ENCODE measurements at places on chromosomes 5 and 9.

- H3K4me3 ChIP-seq = no peak overlapping the region
- no peak for DNase-seq
- no peaks in the 10 kb centered on the region for H3K36me3 ChIP-seq
- H3K27me3 ChIP-seq = no peaks in the 10 kb centered on the region
- H3K4me1 ChIP-seq = no peaks in the 10 kb centered on the region
Observed at GRCh38 chr9:9326749-9327148, 1286.1 kb downstream of the PTPRD start.

DNA sequence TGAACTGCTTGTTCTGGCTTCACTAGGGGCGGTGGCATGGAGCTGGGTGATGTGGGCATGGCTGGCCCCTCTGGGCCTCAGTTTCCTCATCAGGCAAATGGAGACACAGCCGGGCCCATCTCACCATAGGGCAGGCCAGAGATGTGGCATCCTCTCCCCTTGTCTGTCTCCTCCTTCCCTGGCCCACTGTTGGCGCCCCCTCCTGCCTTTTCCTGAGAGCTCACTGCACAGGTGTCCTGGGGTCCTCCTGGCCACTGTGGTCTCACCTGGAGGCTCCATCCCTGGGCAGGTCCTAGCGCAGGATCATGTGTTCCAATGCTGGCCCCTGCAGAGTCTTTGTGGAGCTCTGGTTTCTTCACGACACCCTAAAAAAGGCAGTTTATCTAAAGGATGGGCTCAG lies 53.5 kb downstream of the NEK6 start:
- no peaks in the 10 kb centered on the region for H3K27me3 ChIP-seq
- no peak overlapping the region for H3K27ac ChIP-seq
- H3K36me3 ChIP-seq = no peaks in the 10 kb centered on the region
- no peak for DNase-seq
- H3K4me3 ChIP-seq = no peak overlapping the region

GRCh38 chr9:123997665-123998277 lies 13.8 kb upstream of the LHX2 start:
- H3K27me3 ChIP-seq = peaks cover 85% of the 10 kb centered on the region
- H3K27ac ChIP-seq = no peak overlapping the region
- no peaks in the 10 kb centered on the region for H3K36me3 ChIP-seq
- peaks cover 28% of the 10 kb centered on the region for H3K4me1 ChIP-seq

- H3K4me3 ChIP-seq = no peak overlapping the region
- DNase-seq = no peak
- H3K27ac ChIP-seq = no peak overlapping the region
- H3K27me3 ChIP-seq = no peaks in the 10 kb centered on the region
Observed at GRCh38 chr9:14277244-14277643, 36.7 kb downstream of the NFIB start.

DNA sequence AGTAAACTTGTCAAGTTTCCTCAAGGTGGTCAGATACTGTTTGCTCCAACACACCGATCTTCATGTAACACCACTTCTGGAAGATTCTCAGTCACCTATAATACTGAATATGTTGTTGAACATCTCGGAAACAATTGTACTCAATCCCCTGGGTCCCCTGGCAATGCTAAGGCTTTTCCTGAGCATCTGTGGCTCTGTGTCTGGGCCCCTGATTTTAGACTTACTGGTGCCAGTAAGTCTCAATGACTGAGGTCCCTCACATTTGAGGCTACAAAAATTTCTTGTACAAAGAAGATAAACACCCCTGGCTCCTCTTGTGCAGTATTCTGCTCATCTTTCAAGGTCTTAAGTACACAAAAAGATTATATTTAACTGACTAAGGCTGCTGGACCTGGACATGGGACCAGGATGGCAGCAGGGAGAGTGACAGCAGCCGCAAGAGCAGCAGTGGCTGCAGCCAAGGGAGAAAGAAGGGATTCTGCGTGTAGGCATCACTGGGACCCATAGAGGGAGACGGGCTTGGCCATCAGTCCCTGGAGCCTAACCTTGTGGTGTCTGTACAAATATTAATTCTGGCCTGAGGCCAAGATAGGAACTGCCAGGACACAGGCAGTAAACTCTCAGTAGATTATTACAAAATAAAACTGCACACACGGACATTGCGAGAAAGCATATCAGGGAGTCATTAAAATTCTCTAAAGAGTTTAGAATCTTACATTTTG lies 49.0 kb upstream of the TNPO1 start:
- H3K27ac ChIP-seq = no peak overlapping the region
- no peaks in the 10 kb centered on the region for H3K36me3 ChIP-seq
- no peaks in the 10 kb centered on the region for H3K4me1 ChIP-seq
- H3K4me3 ChIP-seq = no peak overlapping the region

DNA sequence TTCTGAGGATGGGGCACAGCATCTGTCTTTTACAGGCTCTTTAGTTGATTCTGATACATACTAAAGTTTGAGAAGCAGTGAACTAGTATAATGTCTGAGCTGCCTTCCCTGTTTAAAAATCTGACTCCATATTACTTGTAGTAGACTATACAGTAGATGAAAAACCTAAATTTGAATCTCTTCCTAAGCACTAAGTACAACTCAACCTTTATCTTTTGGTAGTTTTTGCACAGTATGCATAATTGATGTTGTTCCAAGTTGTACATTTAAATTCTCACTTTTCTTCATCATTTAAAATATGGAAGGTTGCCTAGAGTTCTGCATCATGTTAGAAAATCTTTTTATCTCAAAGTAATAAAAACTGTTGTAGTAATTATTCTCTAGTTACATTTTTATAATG lies 98.6 kb upstream of the CKMT2 start:
- no peak overlapping the region for H3K4me3 ChIP-seq
- H3K27me3 ChIP-seq = no peaks in the 10 kb centered on the region
- H3K4me1 ChIP-seq = peaks cover 5% of the 10 kb centered on the region
- no peak for DNase-seq

DNA sequence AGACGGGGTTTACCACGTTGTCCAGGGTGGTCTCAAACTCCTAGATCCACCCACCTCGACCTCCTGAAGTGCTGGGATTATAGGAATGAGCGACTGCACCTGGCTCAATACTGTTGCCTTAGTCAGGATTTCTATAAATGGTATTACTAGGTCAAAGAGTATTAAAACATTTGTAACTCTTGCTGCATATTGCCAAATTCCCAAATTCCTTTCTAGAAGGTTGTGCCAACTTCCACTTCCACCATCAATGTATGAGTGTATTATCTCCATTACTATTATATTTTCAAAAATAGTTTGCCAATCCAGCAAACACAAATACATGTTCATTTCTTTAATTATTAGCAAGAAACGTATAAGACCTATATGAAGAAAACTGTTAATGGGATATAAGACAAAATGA lies 10.6 kb downstream of the PTGR1 start:
- no peak overlapping the region for H3K27ac ChIP-seq
- no peaks in the 10 kb centered on the region for H3K4me1 ChIP-seq
- H3K4me3 ChIP-seq = no peak overlapping the region
- DNase-seq = no peak
- no peaks in the 10 kb centered on the region for H3K27me3 ChIP-seq

DNA sequence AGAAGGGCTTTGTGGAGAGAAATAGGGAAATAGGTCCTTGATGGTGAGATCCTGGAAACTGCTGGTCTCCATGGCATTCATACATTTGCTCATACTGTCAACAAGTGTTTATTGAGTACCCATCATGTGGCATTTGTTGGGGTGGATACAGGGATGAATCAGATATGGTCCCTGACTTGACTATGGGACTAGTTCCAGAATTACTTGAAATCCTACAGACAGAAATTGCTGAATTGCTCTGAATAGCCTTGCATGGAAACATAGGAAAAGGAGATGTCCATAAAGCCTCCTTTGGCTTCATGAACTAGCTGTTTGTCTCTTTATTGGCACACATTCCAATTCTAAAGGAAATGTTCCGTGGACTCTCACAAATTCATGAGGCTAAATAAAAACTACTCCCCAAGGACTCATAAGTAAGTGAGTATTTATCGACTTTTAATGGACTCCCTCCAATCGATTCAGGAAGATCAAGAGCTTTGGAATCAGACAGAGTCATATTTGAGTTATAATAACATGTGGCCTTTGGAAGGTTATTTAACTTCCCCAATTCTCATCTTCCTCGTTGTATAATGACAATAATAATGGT lies 122.4 kb upstream of the C6 start:
- H3K27ac ChIP-seq = no peak overlapping the region
- H3K27me3 ChIP-seq = no peaks in the 10 kb centered on the region
- no peak overlapping the region for H3K4me3 ChIP-seq
- DNase-seq = no peak
- H3K36me3 ChIP-seq = no peaks in the 10 kb centered on the region

DNA sequence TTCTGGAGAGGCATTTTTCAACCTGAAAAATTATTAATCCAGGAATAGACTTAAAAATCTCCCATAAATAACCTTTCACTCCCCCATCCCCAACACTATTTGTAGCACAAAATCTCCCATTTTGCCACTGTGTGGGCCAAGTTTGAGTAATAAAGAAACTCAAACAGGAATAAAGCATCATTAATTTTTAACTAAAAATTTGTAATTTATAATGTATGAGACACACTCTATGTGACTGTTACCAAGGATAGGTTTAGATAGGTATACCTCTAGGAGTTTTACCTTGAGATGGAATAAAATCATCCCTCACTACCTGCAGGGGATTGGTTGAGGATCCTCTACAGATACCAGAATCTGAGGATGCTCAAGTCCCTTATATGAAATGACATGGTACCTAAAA lies 30.1 kb downstream of the CHD1 start:
- no peak overlapping the region for H3K27ac ChIP-seq
- H3K36me3 ChIP-seq = peaks cover 96% of the 10 kb centered on the region
- no peaks in the 10 kb centered on the region for H3K27me3 ChIP-seq
- H3K4me3 ChIP-seq = no peak overlapping the region
- DNase-seq = no peak

GRCh38 chr5:172503925-172504700 lies 49.8 kb upstream of the SH3PXD2B start:
- no peak overlapping the region for H3K4me3 ChIP-seq
- H3K36me3 ChIP-seq = no peaks in the 10 kb centered on the region
- no peaks in the 10 kb centered on the region for H3K4me1 ChIP-seq
- DNase-seq = no peak
- H3K27ac ChIP-seq = no peak overlapping the region

DNA sequence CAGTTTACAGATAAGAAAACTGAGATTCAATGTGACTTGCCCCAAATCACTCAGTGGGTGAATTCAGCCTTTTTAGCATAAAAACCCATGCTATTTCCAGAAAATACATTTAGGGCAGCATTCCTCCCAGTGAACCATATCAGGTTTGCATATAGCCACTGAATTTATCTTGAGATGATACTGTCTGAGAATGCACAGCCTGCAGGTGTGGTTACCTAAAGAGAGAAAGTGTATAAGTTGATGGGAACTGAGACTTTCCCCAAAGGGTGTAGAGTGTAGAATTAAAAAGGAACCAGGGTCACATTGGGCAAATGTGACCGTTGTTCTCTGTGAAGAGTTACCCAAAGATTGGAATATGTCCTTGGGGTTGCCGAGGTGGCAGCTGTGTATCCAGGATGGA lies 100.0 kb upstream of the PIK3R1 start:
- no peak overlapping the region for H3K27ac ChIP-seq
- no peaks in the 10 kb centered on the region for H3K4me1 ChIP-seq
- no peak for DNase-seq
- H3K27me3 ChIP-seq = no peaks in the 10 kb centered on the region
- no peak overlapping the region for H3K4me3 ChIP-seq

- DNase-seq = no peak
- H3K4me1 ChIP-seq = no peaks in the 10 kb centered on the region
- no peaks in the 10 kb centered on the region for H3K27me3 ChIP-seq
- H3K27ac ChIP-seq = no peak overlapping the region
Observed at GRCh38 chr5:16521521-16522483, 56.2 kb upstream of the ZNF622 start.

GRCh38 chr5:180718810-180719453 lies 20.9 kb downstream of the OR2Y1 start:
- peaks cover 3% of the 10 kb centered on the region for H3K4me1 ChIP-seq
- DNase-seq = no peak
- no peak overlapping the region for H3K27ac ChIP-seq
- H3K27me3 ChIP-seq = no peaks in the 10 kb centered on the region

- H3K27ac ChIP-seq = no peak overlapping the region
- H3K4me1 ChIP-seq = peaks cover 12% of the 10 kb centered on the region
- DNase-seq = no peak
- H3K4me3 ChIP-seq = no peak overlapping the region
Observed at GRCh38 chr5:16871746-16872339, 64.2 kb downstream of the MYO10 start.

GRCh38 chr5:111132731-111133435 lies 40.7 kb downstream of the WDR36 start:
- no peak overlapping the region for H3K4me3 ChIP-seq
- H3K27me3 ChIP-seq = no peaks in the 10 kb centered on the region
- H3K4me1 ChIP-seq = peaks cover 3% of the 10 kb centered on the region
- no peak for DNase-seq

DNA sequence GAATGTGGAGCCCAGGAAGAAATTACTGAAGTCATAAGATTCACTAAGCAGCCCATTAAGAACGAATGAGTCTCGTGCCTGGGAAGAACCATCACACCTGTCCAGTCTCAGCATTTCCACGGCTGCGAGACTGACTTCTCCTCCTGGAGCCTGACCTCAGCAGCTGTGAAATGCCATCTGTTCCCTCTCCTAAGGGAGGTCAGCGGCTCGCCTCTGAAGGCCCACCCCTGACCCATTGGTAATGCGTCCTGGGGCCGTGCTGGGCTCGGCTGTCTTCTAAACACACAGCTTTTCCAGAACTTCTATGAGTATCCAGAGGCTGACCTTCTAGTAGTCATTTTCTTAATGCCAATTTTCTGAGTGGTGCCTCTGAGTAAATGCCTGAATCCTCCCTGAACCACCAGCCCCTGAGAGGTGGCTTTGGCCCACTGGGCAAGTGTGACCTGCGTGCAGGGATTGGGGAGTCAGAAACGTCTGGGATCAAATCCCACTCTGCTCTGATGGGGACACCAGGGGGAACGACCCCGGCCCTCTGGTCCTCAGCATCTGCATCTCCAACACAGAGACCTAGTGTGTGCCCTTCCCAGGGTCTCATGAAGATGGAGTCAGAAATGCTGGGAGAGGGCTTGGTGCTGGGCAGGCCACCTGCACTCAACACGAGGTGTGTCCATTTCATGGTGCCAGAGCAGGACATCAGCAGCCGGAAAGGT lies 5.7 kb downstream of the SLC6A3 start:
- no peaks in the 10 kb centered on the region for H3K36me3 ChIP-seq
- H3K27ac ChIP-seq = no peak overlapping the region
- H3K27me3 ChIP-seq = peaks cover 26% of the 10 kb centered on the region
- no peak overlapping the region for H3K4me3 ChIP-seq

GRCh38 chr5:61229416-61229815 lies 67.1 kb upstream of the SMIM15 start:
- DNase-seq = no peak
- no peaks in the 10 kb centered on the region for H3K27me3 ChIP-seq
- H3K27ac ChIP-seq = no peak overlapping the region
- no peaks in the 10 kb centered on the region for H3K4me1 ChIP-seq
- H3K4me3 ChIP-seq = no peak overlapping the region

DNA sequence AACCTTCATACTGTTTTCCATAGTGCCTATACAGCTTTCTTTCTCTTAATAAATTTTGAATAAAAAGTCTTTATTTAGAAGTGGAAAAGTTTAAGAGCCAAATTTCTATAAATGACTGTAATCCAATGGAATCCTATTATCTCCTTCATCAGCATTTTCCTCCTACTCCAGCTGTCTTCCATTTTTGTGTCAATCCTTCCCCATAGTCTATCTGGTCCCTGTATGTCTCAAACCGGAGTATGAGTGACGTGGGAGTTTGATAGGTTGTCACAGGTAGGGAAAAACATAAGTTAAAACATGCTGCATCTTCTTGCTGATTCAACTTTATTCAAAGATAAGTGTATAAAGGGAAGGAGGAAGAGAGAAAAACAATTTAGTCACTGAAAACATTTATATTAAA lies 70.4 kb downstream of the ADAMTS6 start:
- no peaks in the 10 kb centered on the region for H3K36me3 ChIP-seq
- H3K27ac ChIP-seq = no peak overlapping the region
- H3K27me3 ChIP-seq = no peaks in the 10 kb centered on the region
- no peaks in the 10 kb centered on the region for H3K4me1 ChIP-seq
- no peak for DNase-seq
